IMR-90 (cell line): ENCODE measurements at places on chromosomes 12 and 14. TPM values are rescaled to one million over a fixed set of nuclear protein-coding genes. Genes with fewer than 3 reads are reported as not detected.

The KRT6B gene
- total RNA-seq = not detected in 2 replicates

GRCh38 chr12:115354007-115354890 is 670.3 kb upstream of the TBX3 start:
- no peaks in the 10 kb centered on the region for H3K27me3 ChIP-seq
- peak overlapping the region; percentile 49 for H3K4me3 ChIP-seq
- H3K4me1 ChIP-seq = peaks cover 6% of the 10 kb centered on the region
- DNase-seq = peak; percentile 98
- H3K27ac ChIP-seq = peak overlapping the region; percentile 94

GRCh38 chr12:2172491-2173214 is 119.9 kb downstream of the CACNA1C start:
- H3K4me3 ChIP-seq = no peak overlapping the region
- DNase-seq = no peak
- no peaks in the 10 kb centered on the region for H3K27me3 ChIP-seq
- H3K27ac ChIP-seq = no peak overlapping the region
- peaks cover 5% of the 10 kb centered on the region for H3K4me1 ChIP-seq
- no peaks in the 10 kb centered on the region for H3K36me3 ChIP-seq

The PRIMA1 gene
- not detected in 2 replicates for total RNA-seq

GRCh38 chr14:91410771-91411536 is 6.7 kb downstream of the CCDC88C start:
- no peak overlapping the region for H3K4me3 ChIP-seq
- DNase-seq = no peak
- H3K27ac ChIP-seq = no peak overlapping the region
- H3K4me1 ChIP-seq = no peaks in the 10 kb centered on the region
- H3K36me3 ChIP-seq = no peaks in the 10 kb centered on the region

The TCL1A gene
- not detected in 2 replicates for total RNA-seq

DNA sequence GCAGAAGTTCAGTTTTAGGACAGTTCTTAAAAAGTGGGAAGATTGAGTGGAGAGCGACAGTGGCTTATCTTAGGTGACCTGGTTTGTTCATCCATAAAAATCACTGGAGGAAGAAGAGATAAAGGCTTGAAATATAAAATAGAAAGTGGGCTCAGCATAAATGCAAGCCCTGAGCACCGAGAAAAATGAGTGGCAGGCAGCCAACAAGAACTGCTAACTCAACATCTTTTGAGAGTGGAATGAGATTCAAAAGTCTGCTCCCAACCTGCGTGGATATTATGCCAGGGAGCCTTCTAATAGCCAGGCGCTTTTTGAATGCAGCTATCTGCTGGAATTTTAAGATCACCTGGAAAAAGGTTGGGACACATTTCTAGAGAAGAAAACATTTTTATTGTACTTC is 666.5 kb downstream of the FLRT2 start:
- no peaks in the 10 kb centered on the region for H3K4me1 ChIP-seq
- H3K36me3 ChIP-seq = no peaks in the 10 kb centered on the region
- DNase-seq = peak; percentile 4

The CLEC6A gene
- not detected in 2 replicates for total RNA-seq

The CLEC1A gene
- not detected in 2 replicates for total RNA-seq

DNA sequence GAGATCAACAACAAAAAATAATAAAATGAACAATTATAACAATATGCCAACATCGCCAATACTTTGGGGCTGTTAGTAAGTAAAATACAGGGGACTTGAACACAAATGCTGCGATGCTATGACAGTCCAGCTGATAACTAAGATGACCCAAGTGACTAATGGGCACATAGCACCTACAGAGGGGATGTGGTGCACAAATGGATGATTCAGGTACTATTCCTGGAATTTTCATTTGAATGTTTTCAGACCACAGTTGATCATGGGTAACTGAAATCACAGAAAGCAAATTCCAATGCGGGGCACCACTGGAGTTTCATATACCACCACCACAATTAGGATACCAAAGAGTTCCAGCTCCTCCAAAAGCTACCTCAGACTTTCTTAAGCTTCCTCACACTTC is 82.9 kb downstream of the RCOR1 start:
- no peaks in the 10 kb centered on the region for H3K36me3 ChIP-seq
- no peak overlapping the region for H3K4me3 ChIP-seq
- DNase-seq = no peak

The METAP2 gene
- 72.9 and 108 TPM in 2 replicates for total RNA-seq

- H3K36me3 ChIP-seq = no peaks in the 10 kb centered on the region
- H3K4me1 ChIP-seq = no peaks in the 10 kb centered on the region
- no peak overlapping the region for H3K4me3 ChIP-seq
- H3K27me3 ChIP-seq = no peaks in the 10 kb centered on the region
- DNase-seq = no peak
These were observed 65.9 kb downstream of the CMKLR1 start for GRCh38 chr12:108273217-108273616.

GRCh38 chr12:80059102-80059501 is 40.2 kb upstream of the OTOGL start:
- DNase-seq = no peak
- H3K4me1 ChIP-seq = peaks cover 2% of the 10 kb centered on the region; the same call in 1 of the 2 replicates
- no peak overlapping the region for H3K27ac ChIP-seq
- no peak overlapping the region for H3K4me3 ChIP-seq
- H3K27me3 ChIP-seq = no peaks in the 10 kb centered on the region

The CCDC38 gene
- not detected in 2 replicates for total RNA-seq

The DAO gene
- total RNA-seq = not detected in 2 replicates

DNA sequence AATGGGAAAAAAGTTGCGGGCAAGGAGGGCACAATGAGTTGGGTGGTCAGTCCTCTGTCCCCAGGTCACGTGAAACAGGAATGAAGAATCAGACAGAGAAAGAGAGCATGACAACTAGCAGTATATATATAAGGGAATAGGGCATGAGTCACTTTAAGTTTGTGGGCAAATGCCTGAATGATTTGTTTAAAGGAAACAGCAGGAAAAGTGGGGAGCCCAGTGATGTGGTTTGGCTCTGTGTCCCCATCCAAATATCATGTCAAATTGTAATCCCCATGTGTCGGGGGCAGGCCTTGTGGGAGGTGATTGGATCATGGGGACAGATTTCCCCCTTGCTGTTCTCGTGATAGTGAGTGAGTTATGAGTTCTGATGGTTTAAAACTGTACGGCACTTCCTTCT is 195.3 kb upstream of the IGF1 start:
- no peaks in the 10 kb centered on the region for H3K36me3 ChIP-seq
- no peaks in the 10 kb centered on the region for H3K4me1 ChIP-seq
- H3K4me3 ChIP-seq = no peak overlapping the region

The EMP1 gene
- total RNA-seq = 137 and 570 TPM in 2 replicates

GRCh38 chr14:101435546-101435945 is 125.7 kb upstream of the DIO3 start:
- no peak overlapping the region for H3K4me3 ChIP-seq
- DNase-seq = no peak
- peaks cover 2% of the 10 kb centered on the region; the same call in 1 of the 2 replicates for H3K27me3 ChIP-seq

DNA sequence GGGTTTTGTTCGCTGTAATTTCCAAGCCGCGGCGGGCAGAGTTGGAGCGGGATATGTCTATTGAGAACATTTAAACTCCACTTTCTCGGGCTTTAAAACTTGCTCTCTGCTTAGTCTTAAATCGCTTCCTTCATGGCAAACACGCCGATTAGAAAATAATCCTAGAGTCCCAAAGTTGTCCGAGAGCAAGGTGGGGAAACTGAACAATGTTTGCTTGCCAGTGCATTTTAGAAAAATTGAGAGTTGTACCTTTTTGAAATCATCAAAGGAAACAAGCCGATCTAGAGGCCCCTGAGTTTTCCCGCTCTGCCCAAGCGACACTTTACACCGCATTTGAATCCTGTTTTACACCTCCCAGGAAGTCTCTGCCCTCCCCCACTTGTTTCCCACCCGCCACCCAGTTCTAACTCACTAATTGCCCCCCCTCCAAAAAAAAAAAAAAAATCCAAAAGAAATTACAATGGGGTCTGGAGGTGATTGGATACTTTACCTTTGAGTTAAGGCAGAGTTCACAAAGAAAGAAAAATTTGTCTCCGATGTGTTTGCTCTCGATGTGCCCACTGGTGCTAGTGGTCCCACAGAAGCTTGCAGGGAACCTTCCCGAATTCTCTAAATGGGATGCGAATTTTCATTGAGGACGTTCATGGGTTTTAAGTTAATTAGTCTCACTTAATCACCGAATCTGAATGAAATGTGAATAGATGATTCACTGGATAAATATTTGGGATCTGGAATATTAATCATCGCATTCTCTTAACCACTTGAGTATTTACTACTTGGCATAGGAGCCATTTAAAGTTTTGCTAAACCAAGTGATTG is 2.3 kb downstream of the HMGA2 start:
- H3K4me3 ChIP-seq = peak overlapping the region; percentile 93
- DNase-seq = peak; percentile 67
- no peaks in the 10 kb centered on the region for H3K27me3 ChIP-seq
- peaks cover 2% of the 10 kb centered on the region; the same call in 1 of the 2 replicates for H3K36me3 ChIP-seq
- peaks cover 6% of the 10 kb centered on the region; the same call in 1 of the 2 replicates for H3K4me1 ChIP-seq
- H3K27ac ChIP-seq = peak overlapping the region; percentile 99

The TMEM233 gene
- total RNA-seq = not detected in 2 replicates

The GLRX5 gene
- total RNA-seq = 32.4 and 59.2 TPM in 2 replicates

The SCN8A gene
- total RNA-seq = 14.7 and 19.7 TPM in 2 replicates

DNA sequence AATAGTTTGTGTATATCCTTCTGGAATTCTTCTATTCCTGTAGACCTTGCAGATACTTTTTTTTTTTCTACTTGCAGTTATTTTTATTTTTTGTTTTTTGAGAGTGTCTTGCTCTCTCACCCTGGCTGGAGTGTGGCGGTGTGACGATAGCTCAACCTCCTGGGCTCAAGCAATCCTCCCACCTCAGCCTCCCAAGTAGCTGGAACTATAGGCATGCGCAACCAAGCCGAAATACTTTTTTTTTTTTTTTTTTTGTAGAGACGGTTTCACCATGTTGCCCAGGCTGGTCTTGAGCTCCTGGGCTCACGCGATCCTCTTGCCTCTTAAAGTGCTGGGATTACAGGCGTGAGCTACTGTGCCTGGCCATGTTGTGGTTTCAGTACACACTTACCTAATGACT is 10.0 kb downstream of the TULP3 start:
- H3K27ac ChIP-seq = no peak overlapping the region
- H3K4me1 ChIP-seq = no peaks in the 10 kb centered on the region
- peaks cover 2% of the 10 kb centered on the region for H3K36me3 ChIP-seq
- no peak overlapping the region for H3K4me3 ChIP-seq
- no peaks in the 10 kb centered on the region for H3K27me3 ChIP-seq
- DNase-seq = no peak

GRCh38 chr12:30286345-30286926 is 409.2 kb downstream of the IPO8 start:
- H3K4me3 ChIP-seq = no peak overlapping the region
- H3K27me3 ChIP-seq = no peaks in the 10 kb centered on the region
- H3K27ac ChIP-seq = no peak overlapping the region

DNA sequence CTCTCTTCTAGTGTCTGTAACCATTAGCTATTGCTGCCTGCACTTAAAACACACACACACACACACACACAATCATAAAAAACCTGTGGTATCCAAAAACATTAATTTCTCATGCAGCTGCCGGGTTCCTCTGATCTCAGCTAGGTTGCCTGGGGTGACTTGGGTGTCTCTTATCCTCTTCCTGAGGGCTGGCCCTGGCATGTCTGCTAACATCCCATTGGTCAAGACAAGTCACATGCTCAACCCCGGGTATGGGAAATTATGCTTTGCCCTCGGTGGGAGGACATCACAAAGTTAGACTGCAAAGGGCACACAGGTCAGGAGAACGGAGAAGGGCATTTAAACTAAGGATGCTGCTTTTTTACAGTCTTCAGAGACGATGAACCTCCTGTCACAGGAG is 55.7 kb downstream of the TRPV4 start:
- DNase-seq = peak; percentile 10
- H3K27me3 ChIP-seq = peaks cover 1% of the 10 kb centered on the region; the same call in 1 of the 2 replicates
- no peaks in the 10 kb centered on the region for H3K4me1 ChIP-seq
- no peak overlapping the region for H3K4me3 ChIP-seq
- H3K27ac ChIP-seq = no peak overlapping the region

- DNase-seq = no peak
- no peaks in the 10 kb centered on the region for H3K36me3 ChIP-seq
These were observed 485.0 kb downstream of the SNAPC1 start for GRCh38 chr14:62247266-62247665.

GRCh38 chr14:53295985-53296582 is 143.0 kb upstream of the DDHD1 start:
- H3K36me3 ChIP-seq = no peaks in the 10 kb centered on the region
- H3K27ac ChIP-seq = no peak overlapping the region
- no peaks in the 10 kb centered on the region for H3K27me3 ChIP-seq

The ADCY6 gene
- 18.1 and 18.5 TPM in 2 replicates for total RNA-seq

The KDM5A gene
- 66.7 and 95.9 TPM in 2 replicates for total RNA-seq

- no peak overlapping the region for H3K27ac ChIP-seq
- H3K4me3 ChIP-seq = no peak overlapping the region
- no peaks in the 10 kb centered on the region for H3K4me1 ChIP-seq
These were observed 11.0 kb downstream of the MYRFL start for GRCh38 chr12:69836015-69836414.

DNA sequence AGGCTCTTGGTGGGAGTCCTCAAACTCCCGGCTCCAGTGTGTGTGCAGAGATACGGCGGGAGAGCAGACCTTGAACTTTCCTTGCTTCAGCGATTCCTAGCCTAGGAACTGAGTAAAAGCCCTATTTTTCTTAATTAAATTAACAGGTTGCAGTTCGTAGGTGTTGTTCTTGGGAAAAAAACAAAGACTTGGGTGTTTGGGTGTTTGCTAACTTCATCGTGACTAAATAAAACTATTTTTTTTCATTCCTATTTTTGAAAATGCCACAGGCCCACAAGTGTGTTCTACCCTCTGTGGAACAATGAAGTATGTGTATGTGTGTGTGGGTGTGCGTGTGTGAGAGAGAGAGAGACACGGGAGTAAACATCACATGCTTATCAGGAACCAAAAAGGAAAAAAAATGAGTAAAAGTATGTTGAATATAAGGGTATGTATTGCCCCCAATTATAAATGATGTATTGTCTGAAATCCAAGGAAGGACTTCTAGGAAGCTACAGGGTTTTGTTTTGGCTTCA is 651 bp downstream of the TMEM117 start:
- peaks cover under 1% of the 10 kb centered on the region; the same call in 1 of the 2 replicates for H3K4me1 ChIP-seq
- peak; percentile 46 for DNase-seq
- H3K27ac ChIP-seq = peak overlapping the region; percentile 63
- H3K27me3 ChIP-seq = no peaks in the 10 kb centered on the region

The BORCS5 gene
- total RNA-seq = 14.7 and 18.3 TPM in 2 replicates

The KLRC2 gene
- total RNA-seq = not detected in 2 replicates

- DNase-seq = no peak
- H3K27ac ChIP-seq = peak overlapping the region; percentile 66
- H3K4me3 ChIP-seq = peak overlapping the region; percentile 73
- no peaks in the 10 kb centered on the region for H3K27me3 ChIP-seq
These were observed 1.3 kb downstream of the ARID4A start for GRCh38 chr14:58299401-58300330.
